ENCODE measurements at places on chromosomes 1 and 21. TPM values are rescaled to one million over a fixed set of nuclear protein-coding genes. Genes with fewer than 3 reads are reported as not detected.

GRCh38 chr1:227325156-227325555, 6.9 kb upstream of the CDC42BPA start:
- no peak for DNase-seq

GRCh38 chr1:20493309-20493708, 7.3 kb upstream of the CAMK2N1 start:
- DNase-seq, result no peak

DNA sequence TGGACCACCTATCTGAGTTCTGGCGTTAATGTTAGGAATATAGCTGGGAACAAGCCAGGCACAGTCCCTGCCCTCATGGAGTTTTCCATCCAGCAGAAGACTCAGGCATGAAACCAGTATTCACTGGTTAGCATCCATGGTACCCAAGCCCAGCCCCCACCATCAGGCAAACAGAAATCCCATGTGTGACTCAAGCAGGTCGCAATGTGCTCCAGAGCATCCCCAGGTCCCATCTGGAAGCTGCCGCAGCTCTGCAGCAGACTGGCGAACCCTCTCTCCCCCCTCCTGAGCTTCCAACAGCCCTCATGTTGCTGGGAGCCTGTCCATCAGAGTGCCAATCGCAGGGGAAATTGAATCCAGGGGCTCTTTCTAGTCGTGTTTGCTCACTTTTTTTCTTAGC, 174.2 kb downstream of the RRAGC start:
- DNase-seq, result no peak

Gene GJB4
- 0.13 TPM for polyA plus RNA-seq

Data from right renal pelvis (tissue), 4 donors.